CD4-positive, alpha-beta T cell treated with Interleukin-12 subunit alpha and Interleukin-12 subunit beta, for 1 hour (primary cell): ENCODE measurements at places on chromosomes 2 and 18.

- DNase-seq, result no peak
Measured at GRCh38 chr2:20593072-20594034, 57.5 kb downstream of the HS1BP3 start.

- no peak for DNase-seq
Measured at GRCh38 chr2:9543557-9543956, 12.1 kb downstream of the ADAM17 start.

DNA sequence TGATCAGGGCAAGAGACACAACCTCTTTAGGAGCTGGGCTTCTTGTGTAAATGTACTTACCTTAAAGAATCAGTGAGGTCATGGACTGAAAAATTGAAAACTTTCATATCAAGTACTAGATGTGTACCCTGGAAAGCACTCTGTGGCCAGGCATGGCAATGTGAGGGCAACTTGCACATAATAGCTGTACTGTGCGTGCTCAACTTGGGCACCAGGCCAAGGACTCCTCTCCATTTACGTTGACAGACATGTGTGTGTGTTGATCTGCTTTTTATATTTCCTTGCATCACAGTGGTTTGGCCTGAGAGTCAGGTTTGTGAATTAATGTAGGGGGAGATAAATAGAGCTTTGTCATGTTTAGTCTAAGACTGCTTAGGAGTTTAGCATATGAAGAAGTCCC, 669.5 kb upstream of the REG3G start:
- DNase-seq, result no peak

DNA sequence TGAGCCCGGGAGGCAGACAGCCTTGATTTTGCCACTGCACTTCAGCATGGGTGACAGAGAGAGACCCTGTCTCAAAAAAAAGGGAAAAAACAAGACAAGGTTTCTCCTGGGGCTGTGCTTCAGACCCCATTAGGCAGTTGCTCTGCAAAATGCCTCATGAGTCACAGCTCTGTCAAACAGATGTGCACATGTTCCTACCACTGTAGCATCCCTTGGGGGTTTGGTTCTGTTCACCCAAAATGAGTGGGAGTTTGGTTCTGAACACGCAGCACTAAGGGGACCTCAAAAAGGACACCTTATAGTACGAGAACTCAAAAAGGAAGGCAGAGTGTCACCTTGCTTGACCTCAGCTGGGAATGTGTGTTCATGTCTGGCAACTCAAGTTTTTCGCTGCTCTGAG, 134.9 kb downstream of the RPIA start:
- DNase-seq, result no peak

DNA sequence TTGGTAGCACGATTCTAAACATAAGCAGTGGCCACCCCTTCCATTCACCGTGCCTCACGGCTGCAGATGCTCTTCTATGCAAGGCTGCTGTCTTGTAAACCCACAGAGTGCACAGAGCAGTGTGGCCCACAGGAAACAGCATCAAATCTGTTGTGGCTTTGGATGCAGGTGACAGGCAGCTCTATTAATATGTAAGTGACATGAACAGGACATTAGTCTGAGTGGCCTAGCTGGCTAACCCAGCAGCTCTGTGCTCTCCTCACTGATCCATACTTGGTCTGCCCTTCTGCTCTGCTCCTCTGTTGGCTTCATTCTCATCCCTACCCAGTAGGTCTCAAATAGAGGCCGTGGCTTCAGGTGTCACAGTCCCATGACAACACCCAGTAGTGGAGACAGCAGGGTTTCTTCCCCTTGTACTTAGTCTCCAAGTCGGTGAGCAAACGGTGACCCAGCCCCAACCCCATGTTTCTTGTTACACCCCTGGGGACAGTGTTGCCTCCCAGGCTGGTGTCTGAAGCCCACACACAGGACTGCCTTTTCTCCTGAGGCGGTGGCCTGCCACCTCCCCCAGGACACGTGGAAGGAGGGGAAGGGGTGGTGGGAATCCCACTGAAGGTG, 5.8 kb downstream of the SH3RF3 start:
- no peak for DNase-seq

DNA sequence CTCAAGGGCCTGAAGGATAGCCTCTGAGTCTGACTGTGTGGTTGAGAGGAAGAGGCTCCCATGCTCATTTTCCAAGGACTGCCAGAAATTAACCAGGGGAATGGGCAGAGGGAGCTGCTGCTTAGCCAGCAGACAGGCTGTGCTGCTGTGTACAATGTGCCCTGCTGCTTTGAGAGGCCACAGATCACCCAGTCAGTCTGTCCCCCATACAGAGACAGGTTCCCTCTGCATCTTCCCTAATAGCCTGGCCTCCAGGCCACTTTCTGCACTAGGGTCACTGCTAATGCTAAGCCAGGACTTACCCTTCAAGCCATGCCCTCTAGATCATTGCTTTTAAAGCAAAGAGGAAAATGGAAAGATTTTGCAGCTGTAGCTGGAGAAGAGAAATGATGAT, 341.1 kb downstream of the CYRIA start:
- no peak for DNase-seq

DNA sequence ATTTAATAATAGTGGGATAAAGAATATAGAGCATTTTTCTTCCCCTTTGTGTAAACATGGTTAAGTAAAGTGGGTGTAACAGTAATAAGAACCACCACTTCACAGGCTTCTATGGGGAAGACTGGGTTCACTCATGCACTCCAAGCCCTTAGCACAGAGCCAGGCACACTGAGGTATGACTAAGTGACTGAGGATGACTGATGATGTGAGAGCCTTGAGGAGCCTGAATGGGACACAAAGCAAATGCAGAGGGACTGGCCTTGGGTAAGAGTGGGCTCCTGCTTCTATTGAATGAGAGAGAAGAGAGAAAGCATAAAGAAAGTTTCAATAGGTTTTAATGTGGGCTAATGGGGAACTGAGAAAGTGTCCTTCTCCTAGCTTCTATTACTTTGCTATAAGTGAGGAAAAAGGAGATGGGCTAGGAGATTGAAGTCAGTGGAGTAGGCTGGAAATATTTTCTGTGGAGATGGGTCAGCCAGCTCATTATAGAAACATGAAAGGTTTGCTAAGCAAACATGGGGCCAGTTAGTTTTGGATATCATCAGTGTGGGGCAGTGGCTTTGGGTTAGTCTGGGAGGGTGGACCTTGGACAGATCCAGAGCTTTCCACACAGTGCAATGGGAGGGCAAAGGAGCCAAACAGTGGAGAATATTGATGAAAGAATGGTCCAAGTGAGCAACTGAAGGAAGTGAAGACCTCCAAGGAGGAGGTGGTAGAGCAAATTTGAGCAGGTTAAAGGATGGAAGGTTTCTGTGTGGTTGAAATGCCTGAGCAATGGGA, 20.6 kb downstream of the IL1F10 start:
- no peak for DNase-seq

GRCh38 chr2:29398384-29399237, 283.4 kb downstream of the CLIP4 start:
- DNase-seq, result no peak

DNA sequence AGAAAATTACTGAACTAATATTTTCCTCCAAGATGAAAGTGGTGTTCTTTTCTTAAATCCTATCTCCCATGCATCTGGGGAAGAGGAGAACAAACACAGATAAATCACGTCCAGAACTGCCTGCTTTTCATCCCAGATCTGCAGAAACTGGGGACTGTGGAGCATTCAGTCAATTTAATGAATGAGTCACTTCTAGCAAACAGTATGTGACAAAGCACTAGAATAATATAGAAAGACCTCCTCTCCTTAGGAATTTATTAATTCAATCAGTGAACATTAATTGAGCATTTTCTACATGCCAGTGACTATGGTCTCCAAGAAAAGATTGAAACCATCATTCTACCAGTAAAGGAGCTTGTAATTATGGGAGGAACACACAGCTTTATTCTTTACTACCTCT, 693.4 kb upstream of the ID2 start:
- no peak for DNase-seq

DNA sequence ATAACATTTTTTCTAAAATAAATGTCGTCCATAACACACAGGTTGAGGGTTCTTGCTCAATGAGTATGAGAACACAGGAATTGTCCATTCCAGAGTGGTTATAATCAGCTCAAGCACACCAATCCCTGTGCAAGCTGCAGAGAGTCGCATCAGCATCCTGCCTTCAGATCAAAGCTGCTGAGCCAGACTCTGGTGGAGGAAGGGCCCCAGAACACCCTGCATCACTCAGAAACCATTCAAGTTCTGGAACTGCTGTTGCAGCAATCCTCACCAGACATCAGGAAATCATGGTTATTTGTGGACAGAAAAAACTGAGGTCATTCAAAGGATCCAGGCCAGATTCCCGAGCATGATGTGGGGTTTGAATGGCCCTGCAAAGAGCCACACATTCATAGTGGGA, 44.5 kb downstream of the DNER start:
- no peak for DNase-seq

DNA sequence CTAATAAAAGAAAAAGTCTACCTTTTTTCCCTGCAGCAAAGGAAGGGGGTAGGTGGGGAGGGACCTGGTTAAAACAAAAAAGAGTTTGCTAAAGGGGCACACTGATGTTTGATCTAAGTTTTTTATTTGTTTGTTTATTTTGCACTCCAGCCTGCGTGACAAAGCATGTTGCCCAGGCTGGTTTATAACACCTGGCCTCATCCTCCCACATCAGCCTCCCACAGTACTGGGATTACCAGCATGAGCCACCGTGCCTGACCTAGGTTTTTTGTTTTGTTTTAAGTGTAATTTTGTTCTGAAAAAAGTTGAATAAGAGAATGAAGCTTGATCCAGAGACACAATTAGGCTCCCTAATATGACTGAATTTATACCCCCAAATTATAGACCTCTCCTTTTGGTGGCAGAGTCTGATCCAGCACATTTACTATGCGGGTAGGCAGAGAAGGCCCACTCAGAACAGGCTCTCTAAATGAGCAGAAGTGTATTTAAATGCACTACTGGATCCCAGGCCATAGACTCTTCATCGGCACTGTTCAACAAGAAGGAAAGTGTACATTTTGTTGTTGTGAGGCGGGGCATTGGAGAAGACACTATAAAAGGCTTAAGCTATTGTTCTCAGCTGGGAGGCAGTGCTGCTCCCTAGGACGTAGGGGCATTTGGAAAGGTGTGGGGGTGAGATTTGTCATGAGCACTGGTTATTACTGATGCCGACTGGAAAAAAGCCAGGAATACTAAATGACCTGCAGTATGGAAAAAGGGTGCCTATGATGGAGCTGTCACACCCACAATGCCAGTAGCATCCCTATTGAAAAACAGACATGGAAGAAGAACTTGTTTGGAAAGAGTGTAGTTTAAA, 32.4 kb downstream of the MRPS9 start:
- no peak for DNase-seq

DNA sequence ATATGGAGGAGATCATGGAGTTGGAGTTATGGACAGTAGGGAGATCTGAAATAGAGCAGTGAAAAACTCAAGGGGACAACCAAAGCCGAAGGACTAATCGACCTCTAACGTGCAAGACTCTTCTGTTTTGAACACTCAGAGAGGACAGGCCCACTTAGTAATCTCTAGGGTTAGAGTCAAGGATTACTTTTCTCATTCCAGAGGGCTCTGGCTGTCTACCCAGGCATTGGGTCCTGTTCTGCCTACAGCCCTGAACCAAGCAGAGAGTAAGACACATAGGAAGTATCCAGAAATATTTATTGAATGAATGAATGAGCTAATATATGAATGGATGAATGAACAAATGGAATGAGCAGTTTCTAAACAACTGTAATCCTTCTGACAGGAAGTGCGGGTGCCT, 50.3 kb upstream of the PKDCC start:
- DNase-seq, result no peak

GRCh38 chr2:118800736-118801135, 46.7 kb downstream of the EN1 start:
- no peak for DNase-seq

- DNase-seq, result no peak
Measured at GRCh38 chr18:73785300-73785699, 362.3 kb downstream of the FBXO15 start.

DNA sequence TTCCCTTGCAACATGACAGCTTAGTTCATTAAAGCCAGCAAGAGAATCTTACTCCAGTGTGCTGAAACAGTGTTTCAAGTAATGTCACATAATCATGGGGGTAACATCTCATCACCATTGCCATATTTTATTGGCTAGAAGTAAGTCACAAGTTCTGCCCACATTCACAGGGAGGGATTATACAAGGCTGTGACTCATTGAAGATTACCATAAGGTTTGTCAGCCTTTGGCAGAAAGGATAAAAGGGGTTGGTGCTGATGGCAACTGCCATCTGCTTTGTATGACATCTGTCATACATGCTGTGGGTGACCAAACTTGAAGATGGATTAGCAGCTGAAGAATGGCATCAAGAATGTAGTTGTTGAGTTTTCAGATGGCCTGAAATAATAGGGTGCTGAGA, 61.2 kb downstream of the KCNE4 start:
- DNase-seq, result no peak

DNA sequence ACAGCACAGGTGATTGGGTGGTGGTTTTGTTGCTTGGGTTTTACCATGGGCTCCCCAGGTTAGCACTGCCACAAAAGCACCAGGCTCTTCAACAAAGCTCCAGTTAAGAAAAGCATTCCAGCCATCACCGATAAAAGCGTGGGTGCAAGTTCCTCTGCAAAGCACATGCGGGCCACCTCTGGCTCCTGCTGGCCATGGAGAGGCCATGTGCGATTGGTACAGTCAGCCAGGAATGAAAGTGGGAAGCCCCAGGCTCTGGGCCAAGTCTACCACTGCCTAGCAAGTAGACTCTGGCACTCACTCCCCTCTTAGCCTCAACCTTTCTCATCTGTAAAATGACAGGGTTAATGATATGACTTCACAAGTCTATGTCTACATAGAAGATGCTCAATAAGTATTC, 36.0 kb downstream of the BCL11A start:
- DNase-seq, result no peak
